ENCODE measurements at places on chromosomes 16 and 17.

- DNase-seq: no peak
These were observed 24.4 kb downstream of the HS3ST4 start for GRCh38 chr16:25716186-25716585.

DNA sequence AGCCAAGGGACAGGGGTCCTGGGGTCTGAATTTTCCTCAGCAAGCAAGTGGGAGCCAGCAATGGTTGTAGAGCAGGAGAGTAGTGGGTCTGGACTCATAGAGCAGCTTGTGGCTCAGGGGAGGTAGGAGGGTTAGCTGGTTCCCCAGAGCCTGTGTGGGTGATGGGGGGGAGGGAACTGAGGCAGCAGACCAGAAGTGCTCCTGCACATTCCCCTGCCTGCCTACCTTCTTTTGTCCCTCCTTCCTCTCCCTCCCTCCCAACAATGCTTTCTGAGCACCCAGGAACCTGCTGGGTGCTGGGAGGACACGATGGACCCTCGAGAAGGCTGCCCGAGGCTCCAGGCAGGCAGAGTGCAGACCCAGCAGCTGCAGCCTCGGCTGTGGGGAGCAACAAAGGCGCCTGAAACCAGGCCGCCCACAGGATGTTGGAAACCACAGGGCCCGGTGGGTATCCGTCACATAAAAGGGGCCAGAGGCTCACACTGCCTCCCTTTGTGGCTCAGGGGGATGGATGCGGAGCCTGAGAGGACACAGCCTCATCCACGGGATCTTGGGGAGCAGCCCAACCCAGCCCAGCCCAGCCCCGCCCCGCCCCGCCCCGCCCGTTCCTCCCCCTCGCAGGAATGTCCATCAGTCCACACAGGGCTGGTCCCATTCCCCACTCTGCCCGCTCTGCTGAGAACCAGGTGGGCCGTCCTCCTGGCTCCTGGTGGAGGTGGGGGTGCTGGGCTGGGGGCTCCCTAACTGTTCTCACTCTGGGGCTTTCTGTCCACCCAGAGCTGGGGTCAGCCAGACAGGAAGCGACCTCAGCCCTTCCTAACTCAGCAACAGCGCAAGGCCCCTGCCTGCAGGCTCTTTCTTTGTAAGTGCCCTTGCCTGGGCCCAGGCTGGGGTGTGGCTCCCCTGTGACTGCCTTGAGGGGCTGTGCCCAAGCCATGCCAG is 1.7 kb upstream of the NLRC3 start:
- peak; percentile 71 for DNase-seq

DNA sequence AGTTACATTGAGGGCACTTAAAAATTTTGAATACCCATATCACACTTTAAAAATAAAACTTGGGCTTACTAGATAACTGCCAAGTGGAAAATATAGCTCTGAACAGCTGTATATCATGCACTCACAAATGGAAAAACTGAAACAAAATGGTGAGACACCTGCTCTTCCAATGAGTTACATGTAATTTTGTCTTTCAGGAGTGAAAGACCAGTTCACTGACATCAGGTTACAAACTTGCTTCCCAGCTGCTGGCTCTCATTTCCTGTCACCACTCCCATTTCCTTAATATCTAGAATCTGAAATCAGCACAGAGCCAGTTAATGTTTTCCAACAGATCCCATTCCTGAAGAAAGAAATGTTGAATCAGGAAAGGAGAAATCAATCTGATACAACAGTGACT is 10.8 kb downstream of the CSNK2A2 start:
- DNase-seq: no peak

GRCh38 chr17:61420052-61420451 is 20.4 kb downstream of the TBX2 start:
- no peak for DNase-seq

DNA sequence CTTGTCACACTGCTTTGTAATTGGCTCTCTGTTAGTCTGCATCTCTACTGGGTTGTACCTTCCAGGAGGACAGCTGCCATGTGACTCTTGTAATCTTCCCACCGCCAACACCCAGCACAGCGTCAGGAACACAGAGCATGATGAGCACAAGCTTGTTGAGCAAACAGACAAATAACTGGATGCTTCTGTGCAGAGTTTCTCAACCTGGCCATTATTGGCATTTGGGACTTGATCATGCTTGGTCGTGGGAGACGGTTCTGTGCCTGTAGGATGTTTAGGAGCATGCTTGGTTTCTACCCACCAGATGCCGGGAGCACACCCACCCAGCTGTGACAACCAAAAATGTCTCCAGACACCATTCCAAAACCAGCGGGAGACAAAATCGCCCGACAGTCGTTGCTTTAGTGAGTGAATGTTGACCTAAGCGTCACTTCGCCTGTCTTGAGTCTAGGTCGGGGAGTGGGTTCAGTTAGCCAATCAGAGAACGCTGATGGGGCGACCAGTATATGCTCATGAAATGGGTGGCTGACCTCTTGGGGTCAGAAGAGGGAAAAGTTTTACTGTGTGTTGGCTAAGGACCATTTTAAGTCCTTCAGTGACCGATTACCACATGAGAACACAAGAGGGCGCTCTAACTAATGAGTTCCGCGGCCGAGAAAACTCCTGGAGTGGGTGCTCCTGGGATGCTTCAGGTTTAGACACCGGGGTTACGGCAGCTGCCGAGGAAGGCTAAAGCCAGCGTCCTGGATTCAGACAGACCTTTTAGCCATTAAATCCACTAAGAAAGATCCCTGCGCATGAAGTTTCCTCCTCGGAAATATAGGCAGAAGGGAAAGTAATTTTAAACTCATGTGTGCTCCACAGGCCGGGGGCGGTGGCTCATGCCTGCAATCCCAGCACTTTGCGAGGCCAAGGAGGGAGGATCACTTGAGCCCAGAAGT is 57.8 kb upstream of the TEX2 start:
- DNase-seq: peak; percentile 34

DNA sequence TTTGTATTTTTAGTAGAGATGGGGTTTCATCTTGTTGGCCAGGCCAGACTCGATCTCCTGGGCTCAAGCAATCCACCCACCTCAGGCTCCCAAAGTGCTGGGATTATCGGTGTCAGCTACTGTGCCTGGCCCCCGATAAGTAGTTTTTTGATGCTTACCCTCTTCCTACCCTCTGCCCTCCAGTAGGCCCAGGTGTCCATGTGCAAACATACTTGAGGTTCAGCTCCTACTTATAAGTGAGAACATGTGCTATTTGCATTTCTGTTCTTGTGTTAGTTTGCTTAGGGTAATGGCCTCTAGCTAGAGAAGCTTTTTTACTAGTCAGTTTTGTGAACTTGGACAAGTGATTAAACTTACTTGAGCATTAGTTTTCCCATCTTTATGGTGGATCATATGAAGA is 136.8 kb downstream of the HS3ST4 start:
- DNase-seq: no peak

GRCh38 chr16:28300327-28300726 is 8.0 kb downstream of the SBK1 start:
- no peak for DNase-seq

- DNase-seq: no peak
These were observed 16.5 kb downstream of the TBX2 start for GRCh38 chr17:61416211-61416539.

DNA sequence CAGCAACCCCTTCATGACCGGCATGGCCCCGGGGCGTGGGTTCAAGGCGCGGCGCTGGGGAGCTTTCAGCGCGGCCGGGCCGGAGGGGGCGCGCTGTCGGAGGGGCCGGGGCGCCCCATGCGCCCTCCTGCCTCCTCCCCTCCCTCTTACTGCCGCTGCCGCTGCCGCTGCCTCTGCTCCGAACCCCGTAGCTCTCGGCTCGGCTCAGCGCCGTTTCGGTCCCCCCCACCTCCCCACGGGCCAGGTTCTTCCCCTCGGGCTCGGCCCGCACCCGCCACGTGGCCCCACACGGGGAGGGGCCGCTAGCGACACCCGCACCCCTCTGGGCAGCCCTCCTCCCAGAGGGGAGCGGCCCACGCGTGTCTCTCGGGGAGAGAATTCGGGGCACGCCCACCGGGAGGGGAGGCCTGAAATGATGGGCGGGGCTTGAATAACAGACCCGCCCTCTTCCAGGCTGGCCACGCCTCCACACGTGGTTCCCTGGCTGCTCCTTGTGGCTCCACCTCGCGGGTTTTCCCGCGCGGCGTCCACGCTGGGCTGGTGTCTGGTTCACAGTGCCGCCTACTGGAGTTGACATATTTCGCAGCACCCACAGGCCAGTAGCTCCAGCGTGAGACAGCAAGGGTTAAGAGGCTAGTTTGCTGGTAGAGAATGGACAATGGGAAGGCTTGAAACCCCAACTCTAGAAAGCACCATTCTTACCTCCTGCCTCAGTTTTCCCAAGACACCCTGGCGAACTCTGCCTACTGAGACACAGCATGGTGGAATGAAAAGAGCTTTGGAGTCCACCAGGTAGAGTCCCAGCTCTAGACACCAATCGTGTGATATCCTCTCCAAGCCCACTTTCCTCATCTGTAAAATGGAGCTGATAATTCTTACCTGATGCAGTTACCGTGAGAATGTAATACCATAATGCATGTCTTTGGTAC is at the start of gene KCNH4:
Gene KCNH4 (minus strand): TSS at position 221 of the 929 bp plus-strand sequence. CDS start 197 bp downstream, at position 24.
- DNase-seq: peak; percentile 86

- DNase-seq: no peak
These were observed 522 bp upstream of the GLG1 start for GRCh38 chr16:74607310-74607961.

DNA sequence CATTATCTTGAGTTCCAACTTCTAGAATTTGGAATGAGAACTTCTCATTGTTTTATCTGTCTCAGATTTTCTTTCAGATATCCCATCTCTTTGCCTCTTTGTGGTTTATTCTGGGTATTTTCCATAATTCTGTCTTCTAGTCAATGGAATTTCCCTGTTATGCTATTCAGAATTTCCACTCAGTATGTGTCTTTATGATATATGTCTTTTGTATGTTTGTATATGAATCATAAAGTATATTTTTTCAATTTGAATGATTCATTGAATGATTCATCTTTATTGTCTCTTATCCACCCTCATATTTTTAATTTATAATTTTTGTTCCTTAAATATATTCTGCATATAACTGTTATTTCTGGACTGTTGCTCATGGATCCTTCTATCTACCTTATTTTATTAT is 729.7 kb upstream of the GOT2 start:
- no peak for DNase-seq

DNA sequence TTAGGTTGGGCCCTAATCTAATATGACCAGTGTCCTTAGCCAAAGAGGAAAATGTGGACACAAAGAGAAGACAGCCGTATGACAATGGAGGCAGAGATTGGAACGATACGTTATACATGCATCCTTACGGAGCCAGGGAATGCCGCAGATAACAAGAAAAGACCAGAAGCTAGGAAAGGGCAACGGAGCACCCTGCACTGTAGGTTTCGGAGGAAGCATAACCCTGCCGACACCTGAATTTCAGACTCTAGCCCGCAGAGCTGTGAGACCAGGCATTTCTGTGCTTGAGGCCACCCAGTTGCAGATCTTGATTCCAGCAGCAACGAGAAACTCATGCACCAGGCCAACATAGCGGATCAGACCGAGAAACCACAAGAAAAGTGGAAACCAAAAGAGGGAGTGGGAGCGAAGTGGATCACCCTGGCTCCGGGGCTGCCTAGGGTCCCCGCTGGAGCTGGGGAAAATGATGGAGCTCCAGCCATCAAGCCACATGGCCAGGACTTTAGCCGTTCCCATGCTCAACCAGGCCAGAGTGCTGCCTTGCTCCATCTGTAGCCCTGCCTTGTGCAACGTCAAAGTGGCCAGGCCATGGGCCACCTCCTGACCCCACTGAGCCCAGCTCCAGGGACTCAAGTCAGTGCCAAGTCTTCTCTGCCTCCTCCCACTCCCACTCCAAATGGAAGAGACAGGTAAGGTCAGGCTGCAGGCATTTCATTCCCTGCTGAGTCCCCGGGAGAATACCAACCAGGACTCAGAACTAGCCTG is 51.7 kb upstream of the RPL38 start:
- no peak for DNase-seq

GRCh38 chr16:49858200-49859124 is 2.5 kb upstream of the ZNF423 start:
- no peak for DNase-seq

DNA sequence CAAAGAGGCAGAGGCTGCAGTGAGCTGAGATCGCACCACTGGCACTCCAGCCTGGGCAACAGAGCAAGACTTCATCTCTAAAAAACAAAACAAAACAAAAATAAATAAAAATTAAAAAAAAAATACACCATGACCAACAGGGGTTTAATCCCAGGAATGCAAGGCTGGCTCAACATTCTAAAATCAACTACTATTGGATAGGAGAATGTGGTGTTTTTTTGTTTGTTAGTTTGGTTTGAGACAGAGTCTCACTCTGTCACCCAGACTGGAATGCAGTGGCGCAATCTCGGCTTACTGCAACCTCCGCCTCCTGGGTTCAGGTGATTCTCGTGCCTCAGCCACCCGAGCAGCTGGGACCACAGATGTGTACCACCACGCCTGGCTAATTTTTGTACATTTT is 19.9 kb downstream of the GFOD2 start:
- DNase-seq: no peak

DNA sequence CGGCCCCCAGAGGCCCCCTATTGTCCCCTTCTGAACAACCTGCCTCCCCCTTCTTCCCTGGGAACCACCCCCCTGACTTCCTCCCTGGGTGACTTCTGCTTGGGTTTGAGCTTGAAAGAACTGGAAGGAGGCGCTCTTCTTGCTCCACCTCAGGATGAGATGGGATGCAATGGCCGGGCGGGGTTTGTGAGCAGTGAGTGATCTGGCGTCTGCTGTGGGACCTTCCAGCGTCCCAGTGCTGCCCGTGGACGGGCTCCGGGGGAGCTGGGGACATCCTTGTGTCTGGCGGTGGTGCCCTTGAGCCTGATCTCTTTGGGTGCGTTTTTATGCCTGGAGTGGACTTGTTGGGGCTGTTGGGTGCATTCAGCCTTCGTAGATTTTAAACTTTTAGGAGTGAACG is 11.6 kb downstream of the MGRN1 start:
- no peak for DNase-seq

DNA sequence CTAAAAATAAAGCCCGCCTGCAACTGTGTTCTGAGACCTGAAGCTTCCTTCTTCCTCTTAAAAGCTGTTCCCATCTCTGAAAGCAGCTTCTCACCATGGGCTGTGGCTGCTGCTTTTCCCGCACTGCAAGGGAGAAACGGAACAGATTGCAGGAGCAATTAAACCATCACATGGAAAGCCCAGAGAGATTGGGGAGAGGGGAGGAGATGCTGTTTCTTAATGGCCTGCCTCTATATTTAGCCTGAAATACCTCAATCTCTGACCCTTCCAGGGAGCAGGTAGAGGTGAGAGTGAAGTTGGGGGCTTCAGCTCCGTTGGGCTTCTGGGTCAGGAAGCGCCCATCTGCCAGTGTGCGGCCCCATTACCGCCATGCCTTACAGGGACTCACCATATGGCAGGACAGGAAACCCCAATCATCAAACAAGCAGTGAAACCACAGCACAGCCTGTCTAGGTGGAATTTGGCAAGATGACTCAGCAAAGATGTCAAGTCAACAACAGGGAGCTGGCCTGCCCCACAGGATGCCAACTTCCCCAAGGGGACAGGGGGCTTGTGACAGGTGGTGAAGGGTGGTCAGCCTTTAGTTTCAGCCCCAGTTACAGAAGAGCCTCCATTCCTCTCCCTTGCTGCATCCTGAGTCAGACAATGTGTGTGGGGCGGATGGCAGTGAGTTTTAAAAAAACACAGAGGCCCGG is 286.6 kb upstream of the CCL2 start:
- DNase-seq: no peak

- DNase-seq: no peak
These were observed 15.7 kb downstream of the CDRT4 start for GRCh38 chr17:15451680-15452079.

All from CD8-positive, alpha-beta memory T cell (primary cell).